Stimulated activated CD4-positive, alpha-beta T cell treated with anti-CD3 and anti-CD28 coated beads, Interleukin-12 subunit alpha, Interleukin-12 subunit beta, amount 100 ng/mL, for 4 hours (primary cell): ENCODE measurements at places on chromosomes 4 and X.

GRCh38 chr4:172709376-172709775 is 459.2 kb upstream of the GALNT7 start:
- DNase-seq = no peak

GRCh38 chr4:32135642-32136041 is 1415.5 kb downstream of the PCDH7 start:
- no peak for DNase-seq

- DNase-seq = no peak
Measured at GRCh38 chr4:78527555-78527954, 24.0 kb upstream of the ANXA3 start.

DNA sequence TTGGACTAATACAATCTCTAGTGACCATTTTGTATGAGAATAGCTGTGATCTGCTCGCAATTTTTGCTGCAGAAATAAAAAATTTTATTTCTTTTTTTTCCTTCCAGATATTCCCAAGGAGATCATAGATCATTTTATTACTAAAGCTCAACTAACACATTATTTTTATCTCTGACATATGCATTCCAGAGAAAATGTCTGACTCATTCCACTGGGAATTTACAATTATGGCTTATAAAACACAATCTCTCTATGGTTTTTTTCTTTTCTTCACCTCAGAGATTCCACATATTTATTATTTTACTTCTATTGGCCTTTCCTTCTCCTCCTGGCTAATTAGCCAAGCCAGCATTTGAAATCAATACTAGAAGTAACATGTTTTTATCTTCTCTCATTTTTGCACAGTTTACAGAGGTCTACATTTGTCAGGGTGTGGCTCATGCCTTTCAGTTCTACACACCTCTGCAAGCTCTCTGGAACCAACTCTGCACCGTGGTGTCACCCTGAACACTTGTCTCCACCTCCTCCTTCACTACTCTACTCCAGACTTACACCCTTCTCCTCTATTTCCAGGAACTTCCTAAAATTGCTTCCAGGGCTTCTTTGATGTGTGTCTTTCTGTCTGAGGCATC is 59.8 kb upstream of the GPM6A start:
- no peak for DNase-seq

DNA sequence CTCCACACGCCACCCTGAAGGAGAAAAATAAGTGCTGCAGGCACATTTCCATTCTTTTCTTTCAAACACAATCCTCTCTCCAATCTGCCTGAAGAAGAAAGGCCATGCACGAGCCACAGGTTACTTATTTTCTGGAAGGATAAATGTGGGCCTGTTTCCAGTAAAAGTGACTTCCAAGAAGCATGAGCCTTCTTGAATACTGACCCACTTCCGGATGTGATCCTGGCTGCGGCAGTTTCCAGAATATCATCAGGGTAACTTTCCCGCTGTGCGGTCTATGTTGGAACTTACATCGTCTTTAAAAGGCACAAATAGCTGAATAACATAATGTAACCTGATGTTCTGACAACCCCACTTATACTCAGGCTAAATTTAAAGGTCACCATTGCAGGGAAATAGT is 66.3 kb upstream of the TAPT1 start:
- no peak for DNase-seq

DNA sequence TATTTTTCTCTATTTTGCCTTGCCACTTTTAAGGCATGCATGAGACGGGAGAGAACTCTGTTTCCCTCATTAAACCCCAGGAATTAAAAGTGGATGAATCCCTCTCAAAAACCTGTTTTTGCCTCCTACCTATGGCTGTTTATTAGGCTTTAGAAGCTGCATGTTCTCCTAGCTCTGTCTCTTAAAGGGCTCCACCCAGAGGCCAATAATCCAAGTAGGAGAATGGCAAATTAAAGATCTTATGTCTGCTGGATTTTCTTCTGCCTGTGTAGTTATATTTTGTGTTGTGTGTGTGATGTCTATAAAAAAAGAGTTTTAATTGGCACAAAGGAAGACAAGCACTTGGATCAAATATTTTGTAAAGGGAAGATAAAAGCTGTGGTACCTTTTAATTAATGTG is 32.4 kb downstream of the MAGEC1 start:
- no peak for DNase-seq

GRCh38 chr4:98624642-98625041 is 33.8 kb downstream of the TSPAN5 start:
- DNase-seq = no peak

GRCh38 chr4:180261346-180261745 is 1981.9 kb upstream of the TENM3 start:
- no peak for DNase-seq

GRCh38 chr4:70734168-70734954 is 12.6 kb downstream of the RUFY3 start:
- DNase-seq = no peak

GRCh38 chrX:23749576-23749975 is 6.5 kb upstream of the ACOT9 start:
- DNase-seq = no peak

GRCh38 chr4:93232883-93233282 is 595.7 kb upstream of the ATOH1 start:
- DNase-seq = no peak

GRCh38 chr4:188707036-188707435 is 567.8 kb downstream of the TRIML1 start:
- DNase-seq = no peak

- DNase-seq = no peak
Measured at GRCh38 chr4:122453384-122453995, 3.0 kb downstream of the IL2 start.
